ENCODE measurements at places on chromosomes 5 and 9.

GRCh38 chr9:106875529-106875928, 12.6 kb downstream of the ZNF462 start:
- no peak for DNase-seq

GRCh38 chr5:81189875-81190498, 43.1 kb upstream of the CKMT2 start:
- DNase-seq: no peak

GRCh38 chr5:126694403-126694802, 82.5 kb upstream of the LMNB1 start:
- DNase-seq: no peak

GRCh38 chr9:129584136-129584535, 36.8 kb downstream of the C9orf50 start:
- DNase-seq: peak; percentile 74

- DNase-seq: peak; percentile 7
These were observed 137.9 kb upstream of the TRIM32 start for GRCh38 chr9:116549061-116549664.

DNA sequence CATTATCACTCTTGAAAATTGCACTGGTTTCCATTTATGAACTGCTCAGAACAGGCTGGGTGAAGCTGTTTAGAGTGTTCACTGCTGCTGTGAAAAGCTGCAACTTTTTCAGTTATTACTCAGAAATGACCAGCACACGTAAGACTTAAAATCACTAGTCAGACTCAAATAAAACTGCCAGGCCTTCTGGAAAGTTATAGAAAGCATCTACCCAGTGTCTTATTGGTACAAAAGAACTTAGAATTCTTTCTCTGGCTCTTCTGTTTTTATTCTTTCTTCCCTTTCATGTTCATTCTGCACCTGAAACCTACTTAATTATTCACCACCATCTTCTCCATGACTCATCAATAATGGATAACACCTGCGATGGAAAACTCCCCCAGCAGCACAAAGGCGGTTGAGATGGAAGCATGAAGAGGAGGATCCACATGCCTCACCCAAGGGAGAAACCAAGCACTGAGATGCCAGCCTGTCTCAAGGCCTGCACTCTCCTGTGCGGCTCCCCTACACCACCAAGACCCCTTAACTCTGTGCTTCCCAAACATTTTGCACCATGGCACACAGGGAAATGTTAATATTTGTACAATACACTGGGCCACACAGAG, 171.9 kb downstream of the ENTREP1 start:
- DNase-seq: no peak

Measured in midbrain (tissue), 1 donor.